ENCODE measurements at places on chromosomes 7 and 10.

- no peak for DNase-seq
Observed at GRCh38 chr10:816958-817357, 114.5 kb downstream of the LARP4B start.

GRCh38 chr7:100369105-100369504 lies 4.2 kb upstream of the PILRA start:
- DNase-seq = peak; percentile 22

DNA sequence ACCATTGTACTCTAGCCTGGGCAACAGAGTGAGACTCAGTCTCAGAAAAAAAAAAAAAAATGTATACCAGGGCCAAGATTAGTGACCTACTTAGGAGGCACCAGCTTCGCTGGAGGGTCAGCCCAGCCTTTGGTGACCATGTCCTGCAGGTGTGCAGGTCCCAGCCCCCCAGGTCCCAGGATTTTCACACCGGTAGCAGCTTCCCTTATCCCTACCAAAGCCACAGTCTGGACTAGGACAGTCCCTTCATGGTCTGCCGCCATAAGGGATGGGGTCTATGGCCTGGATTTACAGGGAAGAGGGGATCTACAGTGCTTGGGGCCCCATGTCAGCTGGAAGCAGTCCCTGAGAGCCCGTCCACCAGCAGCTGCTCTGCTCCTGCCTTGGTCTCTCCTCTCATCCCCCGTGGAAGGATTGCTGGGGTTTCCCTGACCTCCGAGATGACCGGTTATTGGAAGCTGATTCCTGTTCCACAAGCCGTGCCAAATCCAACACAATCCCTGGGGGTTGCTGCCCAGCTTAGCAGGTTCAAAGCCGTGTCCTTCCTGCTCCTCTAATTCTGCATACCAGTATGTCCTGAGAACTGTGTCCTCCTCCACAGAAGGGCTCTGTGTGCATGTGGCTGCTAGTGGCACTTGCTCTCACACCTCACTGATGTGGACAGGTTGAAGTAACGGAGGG lies 11.0 kb upstream of the NDUFB2 start:
- DNase-seq = no peak

GRCh38 chr7:154438571-154439367 lies 386.6 kb downstream of the DPP6 start:
- no peak for DNase-seq

GRCh38 chr7:81161451-81162075 lies 242.7 kb upstream of the SEMA3C start:
- no peak for DNase-seq

- no peak for DNase-seq
Observed at GRCh38 chr7:55400191-55400590, 35.1 kb downstream of the LANCL2 start.

DNA sequence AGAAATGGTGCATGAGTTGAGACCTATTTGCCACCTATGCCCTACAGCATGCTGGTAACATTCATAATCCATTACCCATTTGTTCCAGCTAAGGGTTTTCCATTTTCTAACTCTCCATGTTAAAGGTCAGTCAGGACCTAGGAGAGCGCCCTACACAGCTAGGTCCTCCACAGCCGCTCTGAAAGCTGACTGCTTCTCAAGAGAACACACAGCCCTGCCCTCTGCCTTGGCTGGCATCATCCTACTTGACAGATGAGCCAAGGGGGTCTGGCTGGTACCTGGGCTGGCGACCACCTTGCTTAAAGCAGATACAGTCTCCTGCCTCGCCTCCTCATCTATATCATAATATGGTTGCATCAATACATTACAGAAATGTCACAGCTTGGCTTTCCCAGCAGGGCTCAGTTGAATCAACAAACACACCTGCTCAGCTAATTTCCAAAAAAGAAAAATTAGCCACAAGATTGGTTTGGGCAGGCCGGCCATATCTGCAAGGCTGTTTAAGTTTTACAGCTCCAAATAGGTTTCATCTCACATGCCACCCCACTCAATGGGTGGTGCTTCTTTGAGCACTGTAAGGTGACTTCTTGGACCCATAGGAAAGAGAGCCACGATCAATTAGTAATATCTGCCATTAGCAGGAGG lies 17.3 kb downstream of the TLL2 start:
- no peak for DNase-seq

- no peak for DNase-seq
Observed at GRCh38 chr7:32506266-32507054, 11.2 kb downstream of the AVL9 start.

DNA sequence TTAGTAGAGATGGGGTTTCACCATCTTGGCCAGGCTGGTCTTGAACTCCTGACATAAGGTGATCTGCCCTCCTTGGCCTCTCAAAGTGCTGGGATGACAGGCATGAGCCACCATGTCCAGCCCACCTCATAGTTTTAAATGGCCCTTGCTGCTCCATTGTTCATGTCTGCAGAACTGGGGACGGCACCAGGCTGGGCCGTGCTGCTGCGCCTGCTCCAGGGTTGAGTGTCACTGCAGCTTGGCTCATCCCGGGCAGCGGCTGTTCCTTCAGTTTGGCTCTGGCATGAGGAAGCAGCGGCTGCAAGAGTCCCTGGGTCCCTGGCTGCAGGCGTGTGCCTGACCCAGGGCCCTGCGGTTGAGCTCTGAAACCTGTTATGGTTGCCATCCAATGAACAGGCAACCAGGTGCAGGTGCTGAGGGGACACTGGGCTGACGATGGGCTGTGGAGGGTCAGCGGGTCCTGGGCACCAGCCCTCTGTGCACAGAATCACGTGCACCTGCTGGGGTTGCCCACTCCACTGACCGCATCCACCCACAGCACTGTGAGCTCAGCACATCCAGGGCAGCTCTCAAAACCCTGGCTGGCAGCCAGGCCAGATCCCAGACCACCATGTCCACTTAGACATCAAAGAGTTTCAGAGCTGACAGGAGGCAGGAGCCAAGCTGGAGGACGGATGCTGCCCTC lies 70.2 kb upstream of the PPP2R2D start:
- DNase-seq = no peak

DNA sequence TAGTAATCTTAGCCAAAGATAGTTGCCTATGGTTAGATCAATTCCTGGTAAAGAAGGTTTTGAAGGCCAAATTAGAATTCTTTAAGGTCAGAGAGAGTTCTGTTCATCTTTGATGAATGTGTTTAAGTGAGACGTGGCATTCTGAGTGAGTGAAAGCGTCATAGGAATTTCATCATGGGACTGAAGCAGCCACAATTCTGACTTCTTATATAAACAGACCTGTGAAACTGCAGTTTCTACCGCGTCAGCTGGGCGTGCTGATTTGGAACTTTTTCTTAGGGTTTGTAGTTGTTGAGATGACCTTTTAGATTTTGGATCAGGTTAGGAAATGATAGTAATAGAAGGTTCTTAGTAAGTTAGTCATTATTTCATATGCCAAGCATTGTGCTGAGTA lies 103.8 kb downstream of the CNNM2 start:
- no peak for DNase-seq

DNA sequence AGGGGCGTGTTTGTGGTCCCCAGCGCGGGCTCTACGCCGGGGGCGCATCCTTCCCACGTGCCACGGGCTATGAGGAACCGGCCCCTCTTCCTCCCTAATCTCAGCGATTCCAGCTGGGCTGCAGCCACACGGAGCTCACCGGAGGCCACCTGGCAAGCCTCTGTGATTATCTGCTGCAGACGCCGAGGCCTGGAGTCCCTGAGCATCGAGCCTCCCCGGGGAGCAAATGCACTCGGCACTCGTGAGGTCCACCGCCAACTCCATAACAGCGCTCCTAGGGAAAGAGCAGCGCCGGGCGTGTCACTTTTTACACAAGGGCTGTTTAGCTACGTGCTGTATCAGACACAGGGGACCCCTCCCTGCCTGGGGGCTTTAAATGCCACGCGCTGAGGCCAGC lies 101.2 kb downstream of the DYNC2I1 start:
- DNase-seq = no peak

GRCh38 chr10:93947055-93947454 lies 46.7 kb upstream of the PLCE1 start:
- no peak for DNase-seq

DNA sequence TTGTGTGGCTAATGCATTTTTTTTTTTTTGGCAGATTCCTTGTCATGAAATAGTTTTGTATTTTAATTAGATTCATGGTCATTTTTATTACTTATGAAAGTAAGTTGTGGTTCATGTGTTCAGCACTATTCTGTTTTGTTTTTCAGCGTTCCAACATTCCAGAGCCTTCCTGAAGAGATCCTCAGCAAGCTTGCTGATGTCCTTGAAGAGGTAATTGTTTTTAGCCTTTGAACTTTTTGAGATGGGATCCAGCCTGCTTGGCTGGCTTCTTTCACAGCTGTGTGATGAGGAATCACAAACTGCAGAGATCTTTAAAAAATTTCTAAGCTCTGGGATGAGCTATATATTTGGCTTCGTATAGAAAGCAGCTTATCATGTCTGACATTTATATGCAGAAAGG lies 208.0 kb upstream of the CSTF2T start:
- DNase-seq = no peak

DNA sequence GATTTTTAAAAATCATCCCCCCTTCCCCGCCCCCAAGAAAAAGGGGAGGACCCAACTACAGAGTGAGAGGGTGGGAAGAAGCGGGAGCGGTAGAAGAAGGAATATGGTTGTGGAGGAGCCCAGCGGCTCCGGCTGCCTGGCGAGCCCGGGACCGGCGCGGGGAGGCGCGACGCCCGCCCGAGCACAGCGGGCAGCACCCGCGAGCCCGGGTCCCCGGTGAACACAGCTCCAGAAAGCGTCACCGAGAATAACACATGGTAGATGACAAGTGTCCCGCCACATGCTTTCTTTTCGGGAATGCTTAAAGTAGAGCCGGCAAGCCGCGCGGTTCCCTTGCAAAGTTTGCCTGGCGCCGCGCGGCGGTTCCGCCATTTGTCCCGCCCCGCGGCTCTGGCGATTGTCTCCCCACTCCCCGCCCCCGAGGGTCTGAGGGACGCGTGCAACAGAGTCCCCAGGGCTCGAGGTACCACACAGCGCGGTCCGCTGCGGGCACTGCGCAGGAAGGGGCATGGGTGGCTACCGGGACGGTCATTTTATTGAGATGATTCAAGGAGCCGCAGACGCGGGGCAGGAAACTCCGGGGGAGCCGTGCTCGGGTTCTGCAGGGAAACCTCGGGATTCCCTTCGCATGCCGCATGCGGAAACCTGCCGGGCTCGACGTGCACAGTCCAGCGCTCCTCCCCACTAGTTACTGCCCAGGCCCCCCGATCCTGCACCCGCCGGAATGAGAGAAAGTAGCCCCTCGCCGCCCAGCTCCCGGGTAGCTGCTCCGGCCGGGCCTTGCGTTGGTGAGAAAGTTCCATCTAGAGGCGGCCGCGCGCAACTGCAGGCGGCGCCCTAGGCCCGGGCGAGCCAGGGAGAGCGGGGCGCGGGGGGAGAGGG lies 781 bp upstream of the GRM8 start:
- peak; percentile 62 for DNase-seq

- DNase-seq = no peak
Observed at GRCh38 chr7:30914596-30914995, 2.9 kb downstream of the AQP1 start.

- no peak for DNase-seq
Observed at GRCh38 chr10:63684257-63684936, 163.2 kb downstream of the REEP3 start.

- DNase-seq = no peak
Observed at GRCh38 chr7:116062666-116063065, 32.1 kb upstream of the TFEC start.

DNA sequence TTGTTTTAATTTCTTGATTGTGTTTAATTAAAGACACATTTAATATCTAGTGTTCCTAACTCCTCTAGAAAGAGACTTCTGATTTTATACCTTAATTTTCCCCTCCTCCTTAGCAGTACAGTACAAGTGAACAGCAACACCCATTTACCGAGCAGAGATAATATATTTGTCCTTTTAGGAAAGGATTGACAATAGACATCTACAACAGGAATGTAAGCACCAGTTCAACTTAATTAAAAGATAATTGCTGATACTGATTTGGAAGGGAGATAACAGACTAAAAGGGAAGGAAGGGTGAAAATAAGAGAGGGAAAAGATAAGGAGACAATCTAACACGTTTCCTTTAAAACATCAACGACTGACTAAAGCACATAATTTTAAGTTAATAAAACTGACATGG lies 119.3 kb downstream of the SRPK2 start:
- DNase-seq = no peak

- DNase-seq = no peak
Observed at GRCh38 chr10:10828623-10829022, 189.0 kb upstream of the CELF2 start.

- DNase-seq = no peak
Observed at GRCh38 chr7:70579397-70580097, 552.4 kb upstream of the GALNT17 start.

DNA sequence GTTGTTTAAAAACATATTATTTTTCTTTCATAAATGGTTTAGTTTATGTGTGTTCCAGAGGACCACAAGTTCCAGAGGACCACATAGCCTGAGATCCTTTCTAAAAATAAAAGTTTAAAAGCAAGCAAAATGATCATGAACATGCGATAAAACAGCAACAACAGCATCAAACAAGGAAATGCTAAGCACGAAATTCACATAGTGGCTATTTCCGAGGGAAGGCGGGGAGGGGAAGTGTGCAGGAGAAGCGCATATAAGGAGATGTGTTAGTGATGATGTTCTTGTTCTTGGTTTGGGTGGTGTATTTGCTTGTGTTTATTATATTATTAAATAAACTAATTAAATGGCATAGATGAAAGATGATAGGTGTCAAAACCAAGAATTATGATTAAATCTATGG lies 1.2 kb downstream of the TBATA start:
- no peak for DNase-seq

- DNase-seq = no peak
Observed at GRCh38 chr10:124142960-124143359, 49.6 kb upstream of the CHST15 start.

DNA sequence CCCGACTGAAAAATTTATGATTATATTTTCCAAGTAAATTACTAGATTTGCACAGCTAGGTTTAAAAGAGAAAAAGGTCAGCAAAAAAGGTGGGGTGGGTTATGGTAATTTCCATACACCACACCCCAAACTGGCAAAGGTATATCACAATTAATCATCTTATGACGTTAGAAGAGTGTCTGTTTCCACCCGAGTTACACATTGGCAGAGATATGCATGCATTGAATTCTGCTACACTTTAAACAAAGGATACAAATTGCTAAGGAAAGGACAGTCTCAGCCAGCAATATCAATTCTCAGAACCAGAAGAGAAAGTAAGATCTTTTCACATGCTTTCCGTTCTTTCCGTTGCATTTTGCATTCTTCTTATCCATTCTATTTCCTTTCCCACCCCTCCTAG lies 843.3 kb downstream of the GATA3 start:
- no peak for DNase-seq

DNA sequence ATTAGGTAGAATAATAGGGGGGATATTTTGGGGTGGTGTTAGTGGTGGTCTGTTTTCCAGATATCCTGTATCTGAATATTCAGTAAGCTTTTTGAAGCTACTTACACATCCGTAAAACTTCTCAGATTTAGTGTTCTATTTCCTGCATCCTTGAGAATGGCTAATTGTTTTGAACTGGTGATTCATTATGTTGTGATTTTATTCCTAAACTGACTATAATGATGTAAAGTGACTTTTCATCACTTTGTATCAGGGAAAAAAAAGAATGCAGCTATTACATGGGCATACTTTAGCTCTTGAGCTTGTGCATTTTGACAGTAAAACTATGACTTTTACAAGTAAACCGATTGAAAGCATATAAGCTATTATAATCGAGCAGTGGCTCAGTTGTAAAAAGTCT lies 18.2 kb downstream of the WAC start:
- DNase-seq = no peak
